COR-L47 (cell line): ENCODE measurements at places on chromosomes 4 and X.
A peak's percentile ranks its signal among the peaks of the same experiment; 100 is the strongest.

DNA sequence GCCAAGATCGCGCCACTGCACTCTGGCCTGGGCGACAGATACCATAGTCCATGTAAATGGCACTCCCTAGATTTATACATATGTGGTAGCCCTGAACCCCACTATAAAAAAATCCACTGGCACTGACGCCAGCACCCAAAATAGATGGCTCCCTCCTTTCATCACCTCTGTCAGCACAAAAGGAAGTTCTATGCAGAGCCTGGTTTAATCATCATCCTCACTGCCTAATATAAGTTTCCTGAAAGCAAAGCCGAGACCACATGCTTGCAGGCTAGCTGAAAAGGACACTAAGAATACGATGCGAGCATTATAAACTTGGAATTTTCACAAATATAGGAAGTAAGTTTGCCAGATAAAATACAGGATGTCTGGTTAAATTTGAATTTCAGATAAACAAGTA lies 27.5 kb upstream of the DOCK11 start:
- DNase-seq = no peak

DNA sequence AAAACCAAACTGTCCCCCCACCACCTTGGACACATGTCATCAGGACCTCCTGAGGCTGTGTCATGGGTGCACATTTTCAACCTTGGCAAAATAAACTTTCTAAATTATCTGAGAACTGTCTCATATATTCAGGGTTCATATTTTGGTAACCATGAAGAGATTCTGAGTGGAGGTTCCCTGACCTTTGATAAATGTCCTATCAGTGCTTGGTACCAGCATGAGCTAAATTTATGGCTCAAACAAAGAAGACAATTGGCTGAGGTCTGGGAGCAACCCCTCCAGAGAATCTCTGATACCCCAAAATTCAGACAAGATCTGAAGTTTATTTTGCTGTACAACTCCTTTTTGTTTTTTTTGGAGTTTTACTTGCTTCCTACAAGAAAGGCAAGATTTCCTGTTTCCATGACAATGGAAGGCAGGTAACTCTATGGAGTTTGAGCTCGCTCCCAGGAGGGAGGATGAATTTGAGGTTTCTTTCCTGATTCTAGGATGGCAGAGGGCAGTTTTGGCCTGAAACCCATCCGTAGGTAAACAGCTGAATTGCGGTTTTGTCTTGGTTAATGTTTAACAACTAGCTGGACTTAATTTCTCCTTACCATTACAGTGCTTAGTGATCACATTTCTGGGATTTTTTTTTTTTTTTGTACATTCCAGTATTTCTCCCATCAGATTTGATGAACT lies 14.5 kb downstream of the UGT2B15 start:
- DNase-seq = no peak

GRCh38 chr4:172169871-172170270 lies 356.7 kb downstream of the GALNTL6 start:
- no peak for DNase-seq

- DNase-seq = no peak
Measured at GRCh38 chr4:116332508-116332907, 752.9 kb downstream of the TRAM1L1 start.

DNA sequence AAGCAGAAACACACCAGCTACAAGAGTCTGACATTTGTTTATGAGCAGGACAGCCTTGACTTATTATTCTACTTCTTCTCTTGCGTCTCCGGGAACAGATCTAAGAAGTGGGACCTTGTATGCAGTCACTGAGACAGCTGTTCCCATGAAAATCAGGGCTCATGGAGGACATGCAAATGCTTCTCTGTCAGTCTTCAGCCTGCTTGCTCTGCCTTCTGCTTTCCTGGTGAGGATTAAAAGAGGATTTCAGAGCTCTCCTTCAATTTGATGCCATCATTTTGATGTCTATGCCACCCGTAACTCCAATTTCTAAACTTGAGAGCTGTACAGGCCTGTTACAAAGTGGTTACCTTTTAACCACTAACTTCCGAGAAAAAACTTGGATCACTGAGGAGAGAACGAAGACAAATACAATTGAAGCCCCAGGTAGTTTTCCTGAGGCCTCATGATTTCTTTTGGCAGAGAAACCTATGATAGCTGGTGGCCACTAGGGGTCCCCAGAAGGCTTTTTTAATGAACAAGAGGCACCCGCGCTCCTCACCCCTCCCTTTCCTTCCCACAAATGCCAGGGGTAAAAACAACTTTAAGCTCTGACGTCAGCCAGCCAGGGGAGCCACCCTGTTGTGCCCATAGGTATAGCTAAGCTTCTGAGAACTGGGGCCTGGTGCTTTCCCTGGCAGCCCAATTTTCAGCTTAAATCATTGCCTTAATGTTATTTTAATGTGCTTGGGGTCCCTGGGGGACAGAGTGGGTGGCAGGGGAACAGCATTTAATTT lies 97.0 kb downstream of the DDIT4L start:
- DNase-seq = peak; percentile 90

DNA sequence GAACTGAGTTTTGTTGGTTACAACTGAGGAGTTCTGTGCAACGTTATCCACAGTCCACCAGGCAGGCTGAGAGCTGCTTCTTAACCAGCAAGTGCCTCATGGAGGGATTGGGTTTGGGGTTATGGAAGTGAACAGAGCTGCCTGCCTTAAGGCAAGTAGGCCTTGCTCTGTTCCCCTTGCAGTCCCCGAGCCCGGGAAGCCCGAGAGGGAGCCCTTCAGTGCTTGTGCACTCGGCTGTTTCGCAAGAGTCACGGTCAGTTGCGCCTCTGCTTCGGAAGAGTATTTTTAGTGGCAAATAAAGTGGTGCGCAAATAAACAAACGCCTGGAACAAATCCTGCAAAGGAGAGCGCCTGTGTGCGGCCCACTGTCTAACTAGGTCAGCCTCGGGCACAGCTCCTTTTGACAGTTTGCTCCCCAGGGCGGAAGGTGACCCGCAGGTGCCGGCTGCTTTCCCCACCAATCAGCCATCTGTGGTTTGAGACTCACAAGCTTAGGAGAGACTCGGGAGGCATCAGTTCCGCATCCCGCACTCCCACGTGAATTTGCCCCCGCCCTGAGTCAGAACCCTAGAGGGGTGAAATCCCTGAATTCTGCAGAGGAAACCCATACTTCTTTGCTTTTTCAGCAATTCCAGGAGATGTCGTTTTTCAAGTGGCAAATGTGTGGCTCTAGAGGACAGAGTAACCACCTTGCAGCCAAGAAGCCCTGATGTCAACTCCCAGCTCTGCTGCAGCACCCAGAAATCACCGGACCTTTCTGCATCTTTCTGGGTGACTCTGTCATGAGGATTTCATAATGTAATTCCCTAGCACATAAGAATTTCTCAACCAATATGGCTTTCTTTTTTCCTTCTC lies 56.8 kb downstream of the LGI2 start:
- DNase-seq = no peak

DNA sequence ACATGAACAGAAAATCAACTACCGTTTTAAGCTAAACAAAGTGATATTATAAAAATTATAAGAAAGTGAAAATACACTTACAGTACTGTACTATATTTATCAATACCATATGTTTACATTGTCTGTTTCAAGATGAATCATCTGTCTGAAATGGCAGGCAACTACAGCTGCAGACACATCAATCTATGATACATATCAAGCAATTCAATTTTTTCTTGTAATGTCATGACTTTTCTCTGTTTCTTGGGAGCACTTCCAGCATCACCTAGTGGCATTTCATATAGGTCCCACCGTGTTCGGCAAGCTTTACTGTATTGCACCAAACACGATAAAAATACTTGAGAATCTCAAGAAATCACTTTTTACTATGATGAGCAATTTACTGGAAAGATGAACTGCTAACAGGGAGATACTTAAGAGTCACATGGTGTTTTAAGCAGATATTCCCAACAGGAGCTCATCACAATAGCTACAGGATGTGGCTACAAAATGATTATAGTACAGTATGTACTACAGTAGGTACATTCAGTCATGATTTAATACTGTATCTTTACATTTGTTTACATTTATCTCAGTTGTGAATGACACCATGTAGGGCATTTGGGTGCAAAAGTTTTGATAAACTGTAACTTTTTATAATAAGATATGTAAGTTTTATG lies 207.4 kb downstream of the ADAM29 start:
- no peak for DNase-seq

GRCh38 chr4:87977521-87978278 lies 2.2 kb downstream of the SPP1 start:
- DNase-seq = peak; percentile 36

GRCh38 chr4:52197306-52197705 lies 146.2 kb downstream of the SPATA18 start:
- DNase-seq = no peak
